ENCODE measurements at places on chromosomes 6 and 20. TPM values are rescaled to one million over a fixed set of nuclear protein-coding genes. Genes with fewer than 3 reads are reported as not detected.

The FOXS1 gene
- 0.60 TPM for polyA plus RNA-seq

The CALHM5 gene
- polyA plus RNA-seq = 0.60 TPM

The PSORS1C2 gene
- polyA plus RNA-seq = not detected

The CSTF1 gene
- polyA plus RNA-seq = 8.8 TPM

The NHSL1 gene
- polyA plus RNA-seq = 13.2 TPM

The ELOVL2 gene
- polyA plus RNA-seq = not detected

The VWA7 gene
- 3.6 TPM for polyA plus RNA-seq

DNA sequence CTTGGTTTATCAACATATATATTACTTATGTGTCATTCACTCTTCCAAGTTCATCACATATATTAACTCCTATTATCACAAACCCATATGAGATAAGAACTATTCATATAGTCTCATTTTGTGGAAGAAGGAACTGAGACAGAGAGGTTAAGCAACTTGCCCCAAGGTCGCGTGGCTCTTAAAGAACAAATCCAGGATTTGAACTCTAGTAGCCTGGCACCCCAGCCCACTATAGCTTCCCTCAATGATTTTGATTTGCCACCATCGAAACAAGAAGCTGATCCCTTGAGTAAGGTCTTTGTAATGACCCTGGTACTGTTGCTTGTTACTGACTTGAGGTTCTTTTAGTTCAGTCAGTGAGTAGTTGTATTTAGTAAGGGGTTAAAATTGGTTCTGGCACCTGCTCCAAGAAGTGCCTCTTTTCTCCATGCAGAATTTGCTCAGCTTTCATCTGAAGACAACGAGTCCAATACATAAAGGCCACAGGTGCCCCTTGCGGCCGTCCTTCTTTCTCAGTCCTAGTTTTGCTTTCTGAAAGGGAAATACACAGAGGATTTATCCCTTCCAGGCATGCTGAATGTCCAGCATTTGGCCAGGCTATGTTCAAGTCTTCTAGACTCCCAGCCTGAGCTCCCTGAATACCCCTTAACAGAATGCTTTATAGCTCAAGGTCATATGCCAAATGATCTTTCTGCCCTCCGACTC, 253.0 kb downstream of the TBC1D7 start:
- DNase-seq = no peak

GRCh38 chr6:81743649-81744048, 8.8 kb downstream of the TENT5A start:
- no peak for DNase-seq

GRCh38 chr6:144378437-144378836, 93.3 kb downstream of the UTRN start:
- no peak for DNase-seq

GRCh38 chr6:100175814-100176310, 181.8 kb upstream of the MCHR2 start:
- DNase-seq = no peak

GRCh38 chr20:17882065-17882833, 86.3 kb downstream of the SNX5 start:
- DNase-seq = peak; percentile 53

DNA sequence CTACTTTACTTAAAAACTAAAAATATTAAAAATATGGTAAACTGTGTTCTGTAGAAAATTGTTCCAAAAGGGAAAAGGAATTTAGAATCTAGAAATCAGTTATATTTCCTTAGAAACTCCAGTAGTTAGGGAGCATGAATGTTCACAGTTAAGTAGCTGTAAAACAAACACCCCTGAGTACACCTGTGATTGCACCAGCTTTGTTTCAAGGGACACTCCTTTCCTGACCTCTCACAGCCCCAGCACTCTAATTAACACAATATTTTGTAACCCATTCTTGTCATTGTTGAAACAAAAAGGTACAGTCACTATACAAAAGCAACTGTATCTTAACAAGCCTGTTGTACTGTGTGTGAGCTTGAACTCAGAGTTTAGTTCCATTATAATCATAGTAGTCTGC, 72.3 kb downstream of the NCOA7 start:
- no peak for DNase-seq

DNA sequence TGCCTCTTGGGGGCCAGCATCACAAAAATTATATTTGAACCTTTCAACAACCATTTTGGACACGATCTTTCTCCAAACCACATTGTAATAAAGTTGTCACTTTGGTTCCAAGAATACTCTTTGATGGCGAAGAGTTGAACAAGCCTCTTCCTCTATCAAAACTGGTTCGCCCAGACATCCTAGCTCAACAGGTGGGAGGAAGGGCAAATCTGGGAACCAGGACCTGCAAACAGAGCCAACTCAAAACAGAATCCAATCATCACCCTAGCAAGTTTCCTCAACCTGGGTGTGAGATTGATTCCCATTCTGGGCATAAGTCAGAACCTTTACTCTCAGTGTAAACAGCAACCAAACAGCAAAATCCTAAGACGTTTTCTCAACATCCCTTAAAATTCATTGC, 141.2 kb upstream of the RREB1 start:
- no peak for DNase-seq

GRCh38 chr6:64326939-64327338, 691.3 kb downstream of the PHF3 start:
- DNase-seq = no peak

DNA sequence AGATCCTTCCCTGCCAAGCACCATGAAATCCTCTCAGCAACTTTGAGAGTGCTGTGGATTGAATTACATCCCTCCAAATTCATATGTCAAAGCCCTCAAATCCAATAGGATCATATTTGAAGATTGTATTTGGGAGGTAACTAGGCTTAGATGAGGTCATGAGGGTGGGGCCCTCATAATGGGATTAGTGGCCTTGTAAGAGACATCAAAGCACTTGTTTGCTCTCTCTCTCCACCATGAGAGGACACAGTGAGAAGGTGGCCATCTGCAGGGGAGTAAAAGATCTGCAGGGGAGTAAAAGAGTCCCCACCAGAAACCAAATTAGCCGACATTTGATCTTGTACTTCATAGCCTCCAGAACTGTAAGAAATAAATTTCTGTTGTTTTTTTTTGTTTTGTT, 298.2 kb downstream of the SAMD5 start:
- DNase-seq = no peak

DNA sequence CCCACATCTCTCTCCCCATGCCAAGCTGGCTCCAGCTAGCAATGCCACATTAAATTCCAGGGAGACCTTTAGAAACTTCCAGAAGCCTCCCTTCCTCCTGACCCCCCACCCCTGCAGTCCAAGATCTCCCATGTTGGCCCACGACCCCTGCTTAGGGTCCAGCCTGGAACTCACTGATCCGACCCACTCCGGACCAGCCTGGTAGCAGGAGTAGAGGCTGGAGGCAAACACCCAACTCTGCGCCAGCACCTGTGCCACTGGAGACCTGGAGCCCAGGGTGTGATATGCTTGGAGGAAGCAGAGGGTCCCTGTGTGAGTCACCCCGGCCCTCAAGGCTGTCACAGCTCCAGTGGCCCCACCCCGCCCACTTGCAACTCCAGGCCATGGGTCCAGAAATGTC, 3.3 kb upstream of the ULBP1 start:
- DNase-seq = no peak

- DNase-seq = peak; percentile 68
These were observed 1.4 kb upstream of the CEP43 start for GRCh38 chr6:166997768-166998255.

DNA sequence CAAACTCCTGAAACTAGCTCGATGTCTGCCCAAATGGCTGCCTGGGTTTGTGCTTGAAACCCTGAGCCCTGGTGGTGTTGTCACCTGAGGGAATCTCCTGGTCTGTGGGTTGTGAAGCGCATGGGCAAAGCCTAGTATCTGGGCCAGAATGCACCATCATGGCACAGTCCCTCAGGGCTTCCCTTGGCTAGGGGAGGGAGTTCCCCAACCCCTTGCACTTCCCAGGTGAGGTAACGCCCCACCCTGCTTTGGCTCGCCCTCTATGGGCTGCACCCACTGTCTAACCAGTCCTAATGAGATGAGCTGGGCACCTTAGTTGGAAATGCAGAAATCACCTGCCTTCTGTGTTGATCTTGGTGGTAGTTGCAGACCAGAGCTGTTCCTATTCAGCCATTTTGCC, 152.9 kb upstream of the MAP3K7 start:
- DNase-seq = no peak

DNA sequence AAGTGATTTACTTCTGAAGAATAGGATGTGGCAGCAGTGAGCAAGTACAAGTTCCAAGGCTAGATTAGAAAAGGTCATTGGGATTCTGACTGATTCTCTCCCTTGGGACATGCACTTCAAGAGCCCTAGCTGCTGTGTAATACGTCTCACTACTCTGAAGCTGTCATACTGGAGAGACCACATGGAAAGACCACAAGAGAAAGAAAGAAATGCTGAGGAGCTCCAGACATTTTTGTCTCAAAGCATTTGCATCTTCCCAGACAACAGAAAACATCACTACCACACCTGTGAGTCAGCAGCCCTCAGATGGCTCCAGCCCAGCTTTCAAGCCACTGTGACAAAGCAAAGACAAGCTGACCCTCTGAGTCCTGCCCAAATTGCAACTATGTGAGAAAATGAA, 20.7 kb downstream of the TENT5A start:
- DNase-seq = no peak

DNA sequence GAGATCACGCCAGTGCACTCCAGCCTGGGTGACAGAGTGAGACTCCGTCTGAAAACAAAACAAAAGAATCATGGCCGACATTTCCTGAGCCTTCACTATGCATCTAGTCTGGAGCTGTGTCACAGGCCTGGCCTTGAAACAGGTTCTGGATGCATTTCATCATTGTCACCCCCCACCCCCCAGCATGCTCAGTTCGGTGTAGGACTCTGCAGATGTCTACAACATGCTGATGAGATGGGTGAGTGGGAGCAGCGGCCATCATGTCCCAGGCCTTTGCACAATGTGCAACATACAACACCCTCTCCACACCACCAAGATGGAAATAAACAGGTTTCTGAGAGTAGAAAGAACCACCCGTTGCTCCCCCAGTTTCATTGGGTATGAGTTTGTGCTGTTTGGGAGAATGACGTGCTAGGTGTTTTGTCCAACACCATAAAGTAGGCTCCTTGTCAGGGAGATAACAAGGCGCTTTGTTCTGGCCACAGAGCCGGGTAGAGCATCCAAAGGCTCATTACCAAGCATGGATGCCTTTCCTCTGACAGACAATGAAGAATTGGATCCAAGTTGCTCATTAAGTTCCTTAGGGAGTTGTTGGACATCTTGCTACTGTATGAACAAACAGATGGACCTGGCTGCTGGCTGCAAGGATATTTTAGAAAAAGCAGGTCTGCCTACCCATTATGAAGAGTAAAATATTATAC, 22.1 kb downstream of the SNHG17 start:
- no peak for DNase-seq

Measured in sigmoid colon (tissue), 7 donors.